WERI-Rb-1 (cell line): ENCODE measurements at places on chromosomes 2 and 18.

GRCh38 chr2:12451726-12452125 is 265.0 kb upstream of the TRIB2 start:
- DNase-seq = no peak

- no peak for DNase-seq
These were observed 759 bp downstream of the PPP4R3B start for GRCh38 chr2:55616551-55617174.

- no peak for DNase-seq
These were observed 21.3 kb downstream of the PLEKHB2 start for GRCh38 chr2:131126436-131126835.

- no peak for DNase-seq
These were observed 475.5 kb downstream of the SOX11 start for GRCh38 chr2:6167592-6168138.
